Pancreas (tissue), 10 donors: ENCODE measurements at places on chromosomes 16 and 17. TPM values are rescaled to one million over a fixed set of nuclear protein-coding genes. Genes with fewer than 3 reads are reported as not detected.

PIRT gene
- 0.28 TPM for polyA plus RNA-seq

SEZ6 gene
- 1.6 TPM for polyA plus RNA-seq

TTLL6 gene
- polyA plus RNA-seq = 1.9 TPM

KCNH6 gene
- polyA plus RNA-seq = 12.5 TPM

MRM3 gene
- polyA plus RNA-seq = 11.3 TPM

CDYL2 gene
- 1.1 TPM for polyA plus RNA-seq

ABCA9 gene
- 2.8 TPM for polyA plus RNA-seq

PROCA1 gene
- 3.1 TPM for polyA plus RNA-seq

DNA sequence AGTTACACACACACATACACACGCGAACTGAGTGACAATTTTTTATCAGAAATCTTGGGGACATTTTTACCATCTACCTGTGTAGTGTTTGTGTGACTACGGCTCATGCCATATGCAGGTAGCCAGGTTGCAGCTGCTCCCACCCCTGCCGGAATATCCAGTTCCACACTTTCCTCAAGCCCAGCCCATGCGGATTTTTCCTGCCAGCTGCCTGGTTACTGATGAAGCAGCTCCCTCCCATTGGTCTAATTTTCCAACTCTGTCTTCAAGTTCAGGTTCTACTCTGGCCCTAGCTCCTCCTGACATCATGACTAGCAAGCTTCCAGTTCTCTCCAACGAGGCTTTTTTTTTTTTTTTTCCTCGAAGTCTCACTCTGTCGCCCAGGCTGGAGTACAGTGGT, 4.8 kb downstream of the GSG1L2 start:
- H3K27me3 ChIP-seq = no peaks in the 10 kb centered on the region
- H3K36me3 ChIP-seq = no peaks in the 10 kb centered on the region
- H3K4me3 ChIP-seq = no peak overlapping the region

GRCh38 chr17:59534583-59534982, 30.8 kb upstream of the DHX40 start:
- H3K36me3 ChIP-seq = no peaks in the 10 kb centered on the region
- DNase-seq = no peak
- no peaks in the 10 kb centered on the region for H3K27me3 ChIP-seq
- H3K27ac ChIP-seq = no peak overlapping the region
- H3K4me1 ChIP-seq = no peaks in the 10 kb centered on the region
- no peak overlapping the region for H3K4me3 ChIP-seq

GRCh38 chr16:54193665-54194333, 92.8 kb downstream of the IRX3 start:
- no peak overlapping the region for H3K27ac ChIP-seq
- no peaks in the 10 kb centered on the region for H3K4me1 ChIP-seq
- H3K27me3 ChIP-seq = no peaks in the 10 kb centered on the region
- peak; percentile 85 for DNase-seq

- peaks cover 19% of the 10 kb centered on the region for H3K36me3 ChIP-seq
- peaks cover 7% of the 10 kb centered on the region for H3K4me1 ChIP-seq
- H3K4me3 ChIP-seq = no peak overlapping the region
- no peak overlapping the region for H3K27ac ChIP-seq
Measured at GRCh38 chr17:50363217-50364060, 9.5 kb downstream of the MRPL27 start.

DNA sequence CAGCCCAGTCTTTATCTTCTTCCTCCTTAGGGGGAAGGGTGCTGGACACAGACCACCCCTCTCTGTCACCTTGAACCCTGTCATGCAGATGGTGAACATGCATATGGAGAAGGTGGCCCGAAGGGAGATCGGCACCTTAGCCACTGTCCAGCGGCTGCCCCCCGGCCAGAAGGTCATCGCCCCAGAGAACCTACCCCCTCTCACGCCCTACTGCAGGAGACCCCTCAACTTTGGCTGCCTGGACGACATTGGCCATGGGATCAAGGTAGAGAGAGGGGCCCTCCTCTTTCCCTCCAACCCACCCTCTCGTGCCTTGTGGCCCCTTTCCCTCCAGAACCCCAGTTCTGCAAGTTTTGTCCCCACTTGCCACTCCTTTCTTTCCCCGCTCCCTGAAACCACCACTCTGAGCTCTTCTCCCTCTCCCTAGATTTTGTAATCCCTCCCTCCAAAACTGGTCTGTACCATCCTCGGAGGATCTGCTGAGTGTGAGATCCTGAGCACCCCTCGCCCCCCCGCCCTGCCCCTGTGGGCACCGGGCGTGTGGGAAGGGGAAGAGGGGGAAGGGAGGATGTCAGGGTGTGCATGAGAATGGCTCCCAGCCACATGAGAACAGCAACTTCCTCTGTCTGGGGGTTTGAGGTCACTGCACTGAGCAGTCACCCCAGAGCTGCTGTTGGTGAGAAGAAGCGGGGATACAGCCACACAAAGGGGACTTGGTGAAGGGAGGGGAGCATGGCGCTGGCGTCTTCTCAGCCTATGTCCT, 7.3 kb downstream of the ABI3 start:
- H3K27ac ChIP-seq = no peak overlapping the region
- no peak overlapping the region for H3K4me3 ChIP-seq
- no peak for DNase-seq
- no peaks in the 10 kb centered on the region for H3K27me3 ChIP-seq

- no peaks in the 10 kb centered on the region for H3K27me3 ChIP-seq
- H3K4me1 ChIP-seq = no peaks in the 10 kb centered on the region
- no peak overlapping the region for H3K27ac ChIP-seq
- no peaks in the 10 kb centered on the region for H3K36me3 ChIP-seq
Measured at GRCh38 chr17:44996304-44996703, 28.2 kb upstream of the C1QL1 start.

DNA sequence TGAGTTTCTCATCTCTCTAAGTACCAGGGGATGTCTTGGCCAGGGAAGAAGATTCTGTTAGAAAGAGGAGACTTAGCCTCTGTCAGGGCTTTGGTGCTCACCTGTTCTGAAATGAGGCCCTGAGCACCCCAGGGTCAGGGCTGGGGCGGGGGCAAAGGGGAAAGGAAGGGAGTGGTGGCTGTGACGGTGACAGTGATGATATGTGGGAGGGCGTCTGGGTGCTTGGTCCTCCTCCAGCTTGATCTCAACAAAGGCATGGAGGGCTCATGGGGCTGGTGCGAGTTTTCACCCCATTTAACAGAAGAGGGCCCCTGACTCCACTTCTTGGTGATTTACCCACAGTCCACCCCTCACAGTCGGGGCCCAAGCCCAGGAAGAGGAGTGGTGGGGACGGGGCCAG, 15.1 kb downstream of the SOX8 start:
- no peaks in the 10 kb centered on the region for H3K27me3 ChIP-seq
- no peak overlapping the region for H3K27ac ChIP-seq
- DNase-seq = no peak
- H3K4me1 ChIP-seq = no peaks in the 10 kb centered on the region
- no peak overlapping the region for H3K4me3 ChIP-seq

DNA sequence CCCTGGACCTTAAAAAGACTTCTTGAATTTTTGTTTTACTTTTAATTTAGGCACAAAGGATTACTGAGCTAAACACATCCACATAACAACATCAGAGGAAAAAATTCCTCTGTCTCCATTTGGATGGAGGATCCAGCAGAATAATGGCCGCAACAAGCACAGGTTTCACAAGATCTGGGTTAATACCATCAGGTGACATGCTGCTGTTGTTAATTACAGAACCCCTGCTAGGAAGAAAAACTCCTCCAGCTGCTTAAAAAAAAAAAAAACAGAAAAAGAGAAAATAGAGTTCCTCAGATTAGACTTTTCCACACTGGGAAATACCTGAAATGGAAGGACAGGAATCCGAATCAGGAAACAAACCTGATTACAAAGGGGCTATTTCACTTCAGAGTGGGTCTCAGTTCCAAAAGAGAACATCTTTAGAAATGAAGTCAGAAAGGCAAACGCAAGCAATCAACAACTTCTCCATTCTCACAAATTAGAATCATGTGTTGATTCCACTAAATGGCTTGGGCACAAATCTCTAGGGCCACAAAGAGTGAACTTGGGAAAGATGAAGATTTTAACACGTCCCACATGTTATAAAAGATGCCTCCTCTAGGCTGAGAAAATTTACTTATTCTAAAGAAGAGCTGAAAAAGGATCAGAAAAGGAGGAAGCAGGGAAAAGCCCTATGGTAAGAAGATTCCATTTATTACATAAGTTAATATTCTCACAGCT, 44.0 kb downstream of the SPOP start:
- peaks cover 29% of the 10 kb centered on the region for H3K4me1 ChIP-seq
- H3K4me3 ChIP-seq = no peak overlapping the region
- no peak for DNase-seq
- no peak overlapping the region for H3K27ac ChIP-seq
- H3K36me3 ChIP-seq = no peaks in the 10 kb centered on the region

GRCh38 chr17:19321481-19322128, 40.9 kb downstream of the B9D1 start:
- H3K4me1 ChIP-seq = no peaks in the 10 kb centered on the region
- no peaks in the 10 kb centered on the region for H3K27me3 ChIP-seq
- no peak overlapping the region for H3K4me3 ChIP-seq
- H3K36me3 ChIP-seq = peaks cover 4% of the 10 kb centered on the region

DNA sequence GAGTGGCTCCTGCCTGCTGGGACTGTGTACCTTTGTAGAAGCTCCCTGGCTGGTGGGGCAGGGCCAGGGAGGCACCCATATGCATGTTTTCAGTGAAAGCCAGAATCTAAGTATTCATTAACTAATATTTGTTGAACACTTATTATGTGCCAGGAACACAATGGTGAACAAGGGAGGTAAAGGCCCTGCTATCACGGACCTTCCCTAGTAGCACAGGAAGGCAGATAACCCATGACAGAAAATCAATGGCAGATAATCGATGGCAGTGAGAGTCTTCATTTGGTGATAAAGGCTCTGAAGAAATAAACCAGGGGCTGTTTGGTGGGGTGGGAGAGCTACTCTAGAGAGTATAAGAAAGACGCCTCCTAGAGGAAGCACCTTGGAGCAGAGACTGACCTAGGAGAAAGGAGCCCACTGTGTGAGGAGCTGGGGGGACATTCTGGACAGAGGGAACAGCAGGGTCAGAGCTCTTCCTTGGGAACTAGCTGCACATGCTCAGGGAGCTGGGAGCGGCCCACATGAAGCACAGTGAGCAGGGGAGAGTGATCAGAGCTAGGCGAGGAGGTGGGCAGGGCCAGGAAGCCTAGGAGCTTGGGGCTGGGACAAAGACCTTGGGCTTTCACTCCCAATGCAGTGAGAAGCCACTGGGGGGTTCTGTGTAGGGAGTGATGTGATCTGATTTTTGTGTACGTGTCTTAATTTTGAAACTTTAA, 78.5 kb downstream of the SPECC1 start:
- no peaks in the 10 kb centered on the region for H3K27me3 ChIP-seq
- H3K4me3 ChIP-seq = no peak overlapping the region
- H3K36me3 ChIP-seq = no peaks in the 10 kb centered on the region
- H3K4me1 ChIP-seq = no peaks in the 10 kb centered on the region
- H3K27ac ChIP-seq = no peak overlapping the region
- DNase-seq = no peak

GRCh38 chr17:76529224-76530094, 8.1 kb downstream of the CYGB start:
- H3K27me3 ChIP-seq = no peaks in the 10 kb centered on the region
- peaks cover 5% of the 10 kb centered on the region for H3K4me1 ChIP-seq
- no peaks in the 10 kb centered on the region for H3K36me3 ChIP-seq
- peak overlapping the region; percentile 28 for H3K27ac ChIP-seq
- H3K4me3 ChIP-seq = no peak overlapping the region

GRCh38 chr16:87015021-87015420, 302.2 kb downstream of the C16orf95 start:
- H3K27me3 ChIP-seq = no peaks in the 10 kb centered on the region
- H3K4me3 ChIP-seq = no peak overlapping the region
- DNase-seq = no peak
- H3K36me3 ChIP-seq = no peaks in the 10 kb centered on the region
- no peaks in the 10 kb centered on the region for H3K4me1 ChIP-seq
- H3K27ac ChIP-seq = no peak overlapping the region

- peak overlapping the region; percentile 57 for H3K4me3 ChIP-seq
- peak overlapping the region; percentile 93 for H3K27ac ChIP-seq
- no peak for DNase-seq
- H3K4me1 ChIP-seq = peaks cover 6% of the 10 kb centered on the region
- H3K27me3 ChIP-seq = no peaks in the 10 kb centered on the region
Measured at GRCh38 chr17:40139566-40140058, 725 bp upstream of the CASC3 start.

GRCh38 chr16:85638695-85639409, 25.7 kb downstream of the GSE1 start:
- H3K27me3 ChIP-seq = no peaks in the 10 kb centered on the region
- peaks cover 41% of the 10 kb centered on the region for H3K4me1 ChIP-seq
- no peak overlapping the region for H3K4me3 ChIP-seq
- H3K27ac ChIP-seq = peak overlapping the region; percentile 67

DNA sequence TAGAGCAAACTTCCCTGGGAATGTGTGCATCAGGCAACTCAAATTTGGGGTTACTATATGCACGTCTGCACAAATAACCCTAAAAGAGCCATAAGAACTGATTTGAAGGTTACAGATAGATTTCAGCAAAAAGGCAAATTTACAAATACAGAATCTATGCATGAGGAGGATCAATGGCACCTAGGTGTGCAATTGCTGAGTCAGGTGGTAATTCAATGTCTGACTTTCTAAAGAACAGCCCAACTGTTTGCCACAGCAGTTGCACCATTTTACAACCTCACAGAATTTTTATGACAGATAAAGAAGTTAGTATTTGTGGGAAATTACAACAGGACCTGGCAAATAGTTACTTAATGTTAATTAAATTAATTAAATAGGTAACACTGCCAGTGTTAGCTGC, 405.5 kb downstream of the TMEM114 start:
- H3K27ac ChIP-seq = no peak overlapping the region
- no peaks in the 10 kb centered on the region for H3K4me1 ChIP-seq
- no peaks in the 10 kb centered on the region for H3K36me3 ChIP-seq
- H3K4me3 ChIP-seq = no peak overlapping the region

GRCh38 chr16:82638095-82638798, 11.5 kb downstream of the CDH13 start:
- H3K4me3 ChIP-seq = no peak overlapping the region
- H3K4me1 ChIP-seq = no peaks in the 10 kb centered on the region
- no peak for DNase-seq
- no peaks in the 10 kb centered on the region for H3K27me3 ChIP-seq
- no peaks in the 10 kb centered on the region for H3K36me3 ChIP-seq

DNA sequence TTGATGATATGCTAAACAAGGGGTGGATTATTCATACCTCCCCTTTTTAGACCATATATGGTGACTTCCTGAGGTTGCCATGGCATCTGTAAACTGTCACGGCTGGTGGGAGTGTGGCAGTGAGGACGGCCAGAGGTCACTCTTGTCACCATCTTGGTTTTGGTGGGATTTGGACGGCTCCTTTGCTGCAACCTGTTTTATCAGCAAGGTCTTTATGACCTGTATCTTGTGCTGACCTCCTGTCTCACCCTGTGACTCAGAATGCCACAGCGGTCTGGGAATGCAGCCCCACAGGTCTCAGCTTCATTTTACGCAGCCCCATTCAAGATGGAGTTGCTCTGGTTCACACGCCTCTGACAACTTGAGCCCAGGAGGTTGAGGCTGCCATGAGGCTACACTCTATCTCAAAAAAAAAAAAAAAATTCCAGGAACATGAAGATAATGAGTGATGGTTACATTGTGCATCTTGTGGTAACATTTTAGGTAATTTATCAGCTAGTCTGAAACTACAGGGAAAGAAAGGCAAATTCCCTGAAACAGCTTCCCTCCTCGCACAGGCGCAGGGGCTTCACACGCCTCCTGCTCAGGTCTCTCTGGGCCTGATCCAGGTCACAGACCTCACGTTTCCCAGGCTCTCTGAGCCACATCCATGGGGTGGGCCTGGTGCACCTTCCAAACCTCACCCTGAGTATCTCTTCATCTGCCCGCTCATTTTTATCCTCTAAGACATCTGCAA, 15.3 kb upstream of the UBE2I start:
- H3K27ac ChIP-seq = no peak overlapping the region
- DNase-seq = no peak
- H3K36me3 ChIP-seq = no peaks in the 10 kb centered on the region
